Inflammatory macrophage treated with lipopolysaccharide for 1 hour (primary cell): ENCODE measurements at places on chromosomes 4 and X.

DNA sequence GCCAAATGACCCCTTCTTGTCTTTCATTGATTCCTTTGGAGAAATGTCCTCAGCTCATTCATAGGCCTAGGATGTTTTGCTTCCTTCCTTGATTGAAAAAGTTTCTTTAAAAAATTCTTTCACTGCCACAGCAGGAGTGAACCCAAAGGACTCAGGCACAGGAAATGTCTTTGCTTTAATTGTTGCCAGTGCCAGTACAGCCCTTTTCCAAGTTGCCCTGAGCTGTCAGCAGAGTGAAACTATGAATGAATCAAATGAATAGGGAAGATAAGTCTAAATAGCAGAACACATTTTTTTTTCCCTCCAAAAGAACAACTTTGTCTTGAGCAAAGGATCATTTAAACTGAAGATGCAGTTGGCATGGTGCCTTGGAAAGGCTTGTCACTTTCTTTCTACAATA lies 63.8 kb upstream of the SLC4A4 start:
- no peak for DNase-seq

- no peak for DNase-seq
These were observed 55.4 kb upstream of the ESX1 start for GRCh38 chrX:104310090-104310489.

GRCh38 chr4:119087656-119088055 lies 48.0 kb upstream of the MYOZ2 start:
- no peak for DNase-seq

GRCh38 chr4:140789759-140790158 lies 33.6 kb upstream of the TBC1D9 start:
- peak; percentile 94 for DNase-seq

DNA sequence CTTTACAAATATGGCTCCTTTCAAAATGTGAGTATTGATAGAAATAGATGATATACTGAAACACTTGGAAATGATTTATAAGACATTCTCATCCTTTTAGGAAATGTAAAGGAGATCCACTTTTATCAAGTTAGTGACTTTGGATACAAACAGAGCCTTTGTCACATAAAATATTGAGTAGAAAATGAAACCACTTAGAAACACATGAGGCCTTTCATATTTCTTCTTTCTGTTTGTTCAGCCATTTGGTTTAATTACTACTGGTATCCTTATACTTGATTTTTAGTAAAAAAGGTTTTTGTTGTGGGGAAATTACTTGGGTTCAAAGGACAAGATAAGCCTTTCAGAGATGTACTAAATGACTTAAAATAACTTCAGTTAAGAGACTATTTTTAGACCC lies 4.1 kb downstream of the STOX2 start:
- DNase-seq = no peak

DNA sequence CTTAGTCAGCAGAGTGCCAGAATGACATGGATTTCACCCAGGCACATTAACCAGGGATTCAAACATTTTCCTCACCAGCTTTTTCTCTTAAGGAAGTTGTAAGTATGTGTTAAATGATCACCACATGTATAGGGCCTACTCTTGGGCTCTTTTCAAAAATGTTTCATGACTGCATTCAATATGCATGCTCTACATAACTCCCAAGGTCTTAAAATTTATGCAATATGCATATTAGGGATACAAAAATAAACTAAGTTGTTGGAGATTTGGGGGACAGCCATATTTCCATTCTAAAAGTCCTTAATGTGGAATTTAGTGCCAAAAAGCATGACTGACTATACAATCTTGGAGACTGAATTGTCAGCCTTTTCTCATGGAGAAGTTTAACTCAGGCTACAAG lies 25.0 kb upstream of the TRPC5OS start:
- DNase-seq = no peak

- no peak for DNase-seq
These were observed 292.6 kb downstream of the FBXO8 start for GRCh38 chr4:173990869-173991210.

- no peak for DNase-seq
These were observed 420 bp downstream of the CC2D2A start for GRCh38 chr4:15470128-15470475.

DNA sequence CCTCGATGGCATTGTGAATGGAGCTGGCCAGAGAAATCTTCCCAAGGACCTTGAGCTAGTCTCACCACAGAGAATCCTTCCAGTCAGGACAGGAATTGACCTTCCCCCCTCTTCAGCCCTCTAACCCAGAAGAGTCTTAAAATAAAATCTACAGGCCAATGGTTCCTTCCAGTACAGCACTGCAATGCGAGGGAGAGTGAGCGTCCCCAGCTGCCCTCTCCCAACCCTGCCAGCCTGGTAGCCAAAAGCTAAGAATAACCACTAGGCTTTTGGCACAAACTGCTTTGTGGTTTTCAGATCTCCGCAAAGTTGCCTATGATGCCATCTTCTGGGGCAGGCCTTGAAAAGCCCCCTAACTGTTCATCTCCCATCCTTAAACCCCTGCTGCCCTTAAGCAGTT lies 175.1 kb downstream of the AR start:
- DNase-seq = no peak

- no peak for DNase-seq
These were observed 53.6 kb downstream of the PAQR3 start for GRCh38 chr4:78885598-78885997.

DNA sequence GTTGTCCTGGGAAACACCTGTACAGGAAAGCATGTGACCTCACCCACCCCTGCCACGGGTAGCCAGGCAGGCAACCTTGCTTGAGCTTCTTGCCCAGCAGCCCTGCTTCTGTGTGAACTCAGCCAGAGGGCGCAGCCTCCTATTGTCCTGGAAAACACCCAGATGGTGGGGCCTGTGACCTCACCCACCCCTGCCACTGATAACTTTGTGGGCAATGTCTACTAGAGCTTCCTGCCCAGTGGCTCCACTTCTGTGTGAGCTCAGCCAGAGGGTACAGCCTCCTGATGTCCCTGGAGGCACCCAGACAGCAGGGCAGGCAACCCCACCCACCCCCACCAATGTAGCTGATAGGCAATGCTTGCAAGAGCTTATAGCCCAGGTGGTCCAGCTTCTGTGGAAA lies 146.3 kb downstream of the DTHD1 start:
- DNase-seq = no peak

GRCh38 chrX:154063234-154063633 lies 34.3 kb downstream of the MECP2 start:
- no peak for DNase-seq
